BE2C (cell line): ENCODE measurements at places on chromosomes 3 and 15.

GRCh38 chr15:46408312-46408711, 773.5 kb downstream of the SQOR start:
- DNase-seq = no peak

- no peak for DNase-seq
Measured at GRCh38 chr3:140429791-140430190, 248.1 kb upstream of the TRIM42 start.

DNA sequence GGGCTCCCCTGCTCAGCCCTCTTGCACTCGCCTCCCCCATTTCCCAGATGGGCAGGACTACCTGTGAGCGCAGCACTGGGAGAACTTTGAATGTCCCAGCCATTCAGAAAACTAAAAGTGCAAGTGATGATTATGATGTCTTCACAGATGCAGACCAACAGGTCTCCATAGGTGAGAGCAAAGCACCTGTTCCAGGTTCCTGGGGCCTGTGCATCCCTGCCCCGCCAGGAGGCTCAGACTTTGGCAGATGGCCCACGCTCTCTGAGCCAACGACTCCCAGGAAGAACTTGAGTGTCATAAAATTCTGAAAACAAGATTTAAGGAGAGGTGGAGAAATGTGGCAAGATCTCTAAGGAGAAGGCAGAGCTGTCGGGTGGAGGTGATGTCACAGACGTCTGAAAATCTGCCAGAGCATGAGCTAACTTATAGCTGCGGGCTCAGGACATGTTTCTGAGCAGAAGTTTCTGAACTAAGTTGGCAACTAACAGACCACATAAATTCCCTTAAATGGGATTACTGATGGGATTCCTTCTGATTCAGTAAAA, 110.8 kb upstream of the IGF1R start:
- DNase-seq = no peak

DNA sequence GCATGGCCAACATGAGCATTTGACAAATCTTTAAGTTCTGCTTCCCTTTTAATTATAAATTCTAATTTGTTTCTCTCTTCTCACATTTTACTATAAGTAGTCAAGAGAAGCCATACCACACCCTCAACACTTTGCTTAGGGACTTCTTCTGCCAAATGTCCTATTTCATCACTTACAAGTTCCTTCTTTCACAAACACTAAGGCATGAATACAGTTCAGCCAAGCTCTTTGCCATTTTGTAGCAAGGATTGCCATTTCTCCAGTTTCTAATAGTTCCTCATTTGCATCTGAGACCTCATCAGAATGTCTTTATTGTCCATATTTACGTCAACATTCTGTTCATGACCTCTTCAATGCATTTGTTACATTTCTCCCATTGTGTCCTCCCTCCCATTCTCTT, 29.4 kb downstream of the SLC22A14 start:
- DNase-seq = no peak

DNA sequence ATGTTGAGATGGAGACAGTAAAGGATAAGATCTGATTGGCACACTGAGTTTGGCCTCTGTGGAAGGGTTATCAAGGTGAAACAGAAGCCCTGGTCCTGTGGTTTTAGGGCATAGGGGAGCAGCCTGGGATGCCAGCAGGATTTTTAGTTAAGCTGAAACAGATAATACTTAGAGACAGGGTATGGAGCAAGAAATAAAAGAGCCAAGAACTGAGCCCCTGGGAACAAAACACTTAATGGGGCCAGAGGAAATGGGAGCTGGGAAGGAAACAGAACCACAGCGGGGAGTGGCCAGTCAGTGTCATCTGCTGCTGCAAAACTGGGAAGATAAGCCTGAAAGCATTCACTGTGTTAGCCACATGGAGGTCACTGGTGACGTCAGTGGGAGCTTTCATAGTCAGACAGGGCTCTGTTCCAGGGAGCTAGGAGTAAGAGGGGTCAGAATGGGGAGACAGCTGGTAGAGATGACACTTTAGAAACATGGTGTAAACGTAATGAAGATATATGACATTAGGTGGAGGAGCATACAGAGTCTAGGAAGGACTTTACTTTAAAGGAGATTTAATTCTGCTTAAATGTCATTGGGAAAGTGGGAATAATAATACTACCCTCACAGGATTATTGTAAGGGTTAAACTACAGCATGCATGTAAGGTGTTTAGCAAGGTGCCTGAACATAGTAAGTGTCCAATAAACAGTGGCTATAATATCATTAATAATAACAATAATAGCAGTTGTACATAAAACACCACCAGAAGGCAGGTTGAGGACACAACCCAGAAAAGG, 172.7 kb upstream of the CTNNB1 start:
- peak; percentile 71 for DNase-seq

DNA sequence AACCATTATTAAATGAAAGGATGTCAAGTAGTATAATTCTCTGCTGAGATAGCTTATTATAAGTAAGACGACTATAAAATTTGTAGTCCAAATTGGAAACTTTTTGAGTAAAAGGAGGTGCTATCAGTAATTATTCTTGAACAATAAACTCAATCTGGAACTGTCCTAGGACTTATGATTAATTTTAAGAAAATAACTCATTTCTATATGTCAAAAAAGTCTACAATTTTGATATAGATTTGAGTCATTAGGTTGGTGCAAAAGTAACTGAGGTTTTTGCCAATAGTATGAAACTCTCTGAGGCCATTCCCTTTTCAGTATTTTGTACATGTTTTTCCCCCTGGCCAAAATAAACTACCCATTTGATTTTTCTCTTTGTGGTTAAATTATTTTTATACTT, 41.0 kb downstream of the LEKR1 start:
- DNase-seq = no peak

DNA sequence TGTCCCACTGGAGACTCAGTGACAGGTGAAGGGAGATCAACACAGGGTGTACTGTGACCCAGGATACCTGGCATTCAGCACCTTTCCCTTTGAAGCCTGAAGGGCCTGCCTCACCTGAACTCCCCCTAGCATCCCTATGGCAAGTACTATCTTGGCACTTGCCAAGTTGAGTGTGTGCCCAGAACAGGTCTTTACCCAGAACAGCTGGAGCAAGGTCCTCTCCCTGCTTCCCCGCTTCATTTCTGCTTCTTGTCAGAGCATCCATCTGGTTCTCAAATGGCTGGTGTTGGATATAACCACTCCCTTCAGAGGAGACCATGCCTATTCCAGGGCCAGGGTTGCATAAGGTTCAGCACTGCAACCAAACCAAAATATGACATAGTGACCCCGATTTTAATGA, 73.0 kb downstream of the FAM43A start:
- DNase-seq = no peak

- DNase-seq = no peak
Measured at GRCh38 chr3:106115557-106115956, 246.7 kb upstream of the CBLB start.

- DNase-seq = peak; percentile 36
Measured at GRCh38 chr3:10553591-10554235, 48.3 kb upstream of the ATP2B2 start.

- DNase-seq = no peak
Measured at GRCh38 chr3:107796791-107797190, 274.0 kb downstream of the BBX start.

DNA sequence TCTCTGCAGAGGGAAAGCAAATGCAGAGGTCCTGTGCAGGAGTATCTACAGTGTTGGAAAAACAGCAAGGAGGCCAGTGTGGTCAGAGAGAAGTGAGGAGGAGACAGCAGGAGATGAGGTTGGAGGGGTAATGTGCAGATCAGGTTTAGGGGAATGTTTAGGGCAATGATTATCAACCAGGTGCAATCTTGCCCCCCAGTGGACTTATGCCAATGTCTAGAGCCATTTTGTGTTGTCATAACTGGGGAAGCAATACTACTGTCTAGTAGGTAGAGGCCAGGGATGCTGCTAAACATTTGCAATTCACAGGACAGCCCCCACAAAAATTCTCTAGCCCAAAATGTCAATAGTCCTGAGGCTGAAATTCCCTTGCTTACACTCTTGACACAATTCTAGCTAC, 13.1 kb downstream of the CCDC191 start:
- DNase-seq = no peak

GRCh38 chr15:63436872-63437375, 55.3 kb upstream of the CA12 start:
- DNase-seq = peak; percentile 90

DNA sequence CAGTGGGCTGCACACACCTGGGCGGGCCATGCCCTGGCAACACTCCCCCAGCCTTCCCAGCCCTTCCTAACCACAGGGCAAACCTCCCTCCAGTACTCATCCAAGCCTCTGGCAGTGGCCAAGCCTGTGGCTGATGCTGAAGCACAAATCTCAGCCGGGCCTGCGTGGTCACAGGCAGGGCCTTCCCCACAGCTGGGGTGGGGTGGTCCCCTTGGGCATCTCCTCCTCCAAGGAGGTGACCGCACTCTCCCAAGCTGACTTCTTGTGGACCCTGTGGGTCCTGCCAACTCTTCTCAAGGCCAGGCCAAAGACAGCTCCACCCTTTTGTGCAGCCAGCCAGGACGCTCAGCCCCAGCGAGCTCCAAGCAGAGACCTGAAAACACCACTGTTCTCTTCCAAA, 21.4 kb downstream of the GRAMD2A start:
- no peak for DNase-seq

GRCh38 chr3:157335233-157336076, 101.2 kb upstream of the PTX3 start:
- DNase-seq = no peak

DNA sequence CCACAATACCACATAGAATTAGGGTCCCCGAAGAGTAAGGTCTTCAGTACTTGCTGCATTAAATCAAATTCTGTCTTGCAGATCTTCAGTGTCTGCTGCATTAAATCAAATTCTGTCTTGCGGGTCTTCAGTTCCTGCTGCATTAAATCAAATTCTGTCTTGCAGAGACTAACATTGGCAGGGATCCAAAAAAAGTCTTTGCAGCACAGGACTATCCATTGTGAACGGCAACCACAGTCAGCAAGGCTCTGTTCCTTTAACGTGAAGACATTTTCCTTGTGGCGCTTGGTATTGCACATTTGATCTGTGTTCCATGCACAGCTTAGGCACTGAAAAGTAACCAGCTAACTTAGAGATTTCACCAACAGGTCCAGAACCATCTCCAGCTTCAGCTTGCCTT, 46.8 kb upstream of the POMGNT2 start:
- peak; percentile 25 for DNase-seq

DNA sequence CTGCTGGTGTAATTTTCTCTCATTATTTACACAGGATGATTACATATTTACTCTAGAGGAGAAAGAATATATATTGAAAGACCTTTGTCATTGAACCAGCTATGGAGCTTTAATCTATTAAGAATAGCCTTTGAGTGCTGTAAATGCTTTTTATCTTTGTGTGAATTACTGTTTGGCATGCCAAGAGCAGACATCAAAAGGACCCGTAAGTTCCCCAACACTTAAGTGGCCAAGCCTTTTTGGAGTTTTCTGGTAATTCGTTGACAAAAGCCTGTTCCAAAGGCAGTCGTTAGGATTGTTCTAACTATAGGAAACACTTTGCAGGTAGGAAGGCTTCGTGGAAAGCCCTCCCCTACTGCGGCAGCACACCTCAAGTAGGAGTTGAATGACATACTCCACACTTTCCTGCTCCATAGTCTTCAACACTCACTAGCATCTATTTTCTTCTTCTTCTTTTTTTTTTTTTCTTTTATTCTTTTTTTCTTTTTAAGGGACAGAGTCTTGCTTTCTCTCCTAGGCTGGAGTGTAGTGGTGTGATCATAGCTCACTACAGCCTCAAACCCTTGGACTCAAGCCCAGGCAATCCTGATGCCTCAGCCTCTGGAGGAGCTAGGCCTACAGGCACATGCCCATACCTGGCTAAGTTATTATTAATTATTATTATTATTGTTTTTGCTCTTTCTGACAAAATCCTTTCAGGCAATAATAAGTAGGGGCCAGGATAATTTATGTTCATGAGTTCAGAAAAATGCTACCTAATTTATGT, 98.6 kb downstream of the SUCNR1 start:
- DNase-seq = no peak

DNA sequence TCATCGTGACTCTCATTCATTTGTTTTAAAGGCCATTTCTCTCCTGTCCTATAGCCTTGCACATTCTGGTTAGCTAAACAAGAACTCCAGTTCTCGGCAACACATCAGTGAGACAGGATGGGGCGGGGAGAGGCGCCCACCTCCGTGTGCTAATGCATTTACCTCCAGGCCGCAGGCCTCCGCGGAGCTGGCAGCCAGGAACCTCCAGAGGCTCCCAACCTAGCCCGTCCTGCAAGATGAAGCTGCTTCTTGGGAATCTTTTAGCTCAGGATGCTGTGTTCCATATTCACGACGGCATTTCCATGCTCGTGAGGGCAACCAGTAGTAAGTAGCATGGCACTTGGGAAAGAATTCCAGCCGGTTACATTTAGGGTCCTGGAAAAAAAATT, 47.9 kb downstream of the RGMA start:
- DNase-seq = no peak

- no peak for DNase-seq
Measured at GRCh38 chr3:193833592-193833991, 240.6 kb downstream of the OPA1 start.

DNA sequence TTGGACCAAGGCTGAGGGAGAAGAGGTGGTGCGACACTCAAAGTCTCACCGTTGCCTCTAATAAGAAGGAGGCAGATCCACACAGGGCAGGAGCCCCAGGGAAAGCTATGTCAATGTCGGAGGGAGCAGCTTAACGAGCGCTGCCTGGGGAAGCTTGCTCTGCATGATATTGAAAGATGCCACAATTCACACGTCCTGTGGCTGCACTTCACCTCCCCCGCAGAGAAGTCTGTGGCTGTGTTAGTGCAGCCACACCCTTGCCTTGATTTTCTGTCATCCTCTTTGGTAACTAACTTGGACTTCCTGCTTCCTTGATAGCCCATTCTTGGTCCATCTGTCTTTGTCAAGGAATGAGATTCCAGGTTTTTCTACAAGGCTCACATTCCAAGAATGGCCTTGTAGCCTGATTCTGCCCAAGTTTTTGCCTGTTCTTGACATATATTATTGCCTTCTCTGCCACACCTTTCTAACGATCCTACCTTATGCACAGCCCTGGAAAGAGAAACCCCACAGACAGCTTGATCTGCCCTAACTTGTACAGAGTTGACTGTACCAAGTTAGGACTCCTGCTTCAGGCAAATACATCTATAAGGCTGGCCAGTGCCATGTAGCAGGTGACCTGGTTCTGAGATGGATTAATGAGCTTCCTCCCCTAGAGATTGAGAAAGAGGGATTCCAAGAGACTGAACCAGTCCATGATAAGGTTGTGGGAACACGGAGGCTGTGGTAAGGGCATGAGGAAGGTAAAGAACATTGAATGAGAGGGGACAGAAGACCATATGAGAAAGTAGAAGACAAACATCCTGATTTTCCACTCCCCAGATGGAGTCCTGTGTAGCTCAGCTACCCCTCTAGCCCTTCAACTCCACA, 153.0 kb upstream of the WNT5A start:
- no peak for DNase-seq

GRCh38 chr3:21434310-21434709, 316.7 kb downstream of the ZNF385D start:
- no peak for DNase-seq

- DNase-seq = no peak
Measured at GRCh38 chr15:99135194-99135593, 30.3 kb downstream of the SYNM start.

DNA sequence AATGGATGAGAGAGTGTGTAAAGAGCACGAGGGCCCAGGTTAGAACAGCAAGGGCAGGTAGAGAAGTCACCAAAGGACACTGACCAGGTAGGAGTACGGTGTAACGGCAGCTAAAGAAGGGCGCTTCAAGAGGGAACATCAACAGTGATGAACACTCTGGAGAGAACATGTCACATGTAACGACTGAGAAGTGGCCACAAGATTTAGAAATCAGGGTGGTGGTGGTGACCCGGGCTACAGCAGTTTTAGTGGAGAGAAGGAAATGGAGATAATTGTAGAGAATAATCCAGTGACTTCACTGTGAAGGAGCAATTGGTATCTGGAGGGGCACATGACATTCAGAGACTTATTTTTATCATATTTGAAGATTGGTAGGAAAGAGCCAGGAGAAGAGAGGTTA, 1.2 kb upstream of the C15orf40 start:
- no peak for DNase-seq
